ENCODE measurements at places on chromosomes 2 and 18.

- no peak for DNase-seq
These were observed 286.7 kb downstream of the EXOC6B start for GRCh38 chr2:72539071-72539552.

- no peak for DNase-seq
These were observed 569.9 kb upstream of the LINC00305 start for GRCh38 chr18:64718808-64719207.

- DNase-seq, result no peak
These were observed 61.4 kb downstream of the GREB1L start for GRCh38 chr18:21303445-21303844.

DNA sequence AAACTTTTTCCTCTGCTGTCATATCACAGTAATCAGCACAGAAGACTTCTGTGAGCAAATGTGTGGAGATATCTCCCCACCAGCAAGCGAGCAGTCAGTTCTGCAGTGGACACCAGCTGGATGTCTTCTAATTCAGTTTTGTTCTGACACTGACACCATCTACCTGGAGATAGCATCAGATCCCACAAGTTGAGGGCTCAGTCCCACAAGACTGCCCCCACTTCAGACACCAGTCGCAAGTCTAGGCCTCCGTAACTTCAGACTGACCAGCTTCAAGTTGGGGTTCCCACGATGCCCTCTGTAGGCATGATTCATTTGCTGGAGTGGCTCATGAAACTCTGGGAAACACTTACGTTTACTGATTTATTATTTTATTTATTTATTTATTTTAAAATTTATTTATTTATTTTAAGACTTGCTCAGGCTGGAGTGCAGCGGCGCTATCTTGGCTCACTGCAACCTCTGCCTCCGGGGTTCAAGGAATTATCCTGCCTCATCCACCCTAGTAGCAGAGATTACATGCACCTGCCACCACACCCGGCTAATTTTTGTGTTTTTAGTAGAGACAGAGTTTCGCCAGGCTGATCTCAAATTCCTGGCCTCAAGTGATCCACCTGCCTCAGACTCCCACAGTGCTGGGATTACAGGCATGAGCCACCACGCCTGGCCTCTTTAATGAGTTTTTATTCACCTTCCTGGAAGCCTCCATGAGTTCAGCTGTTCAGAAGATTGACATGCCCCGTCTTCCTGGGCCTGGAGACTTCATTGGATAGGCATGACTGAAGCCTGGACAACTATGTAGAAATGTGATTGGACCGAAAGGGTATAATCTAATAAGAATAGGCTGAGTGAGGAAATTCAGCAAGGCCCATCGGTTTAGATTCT, 55.7 kb downstream of the PAPOLG start:
- no peak for DNase-seq

- DNase-seq, result no peak
These were observed 297.0 kb upstream of the NXPH2 start for GRCh38 chr2:139077099-139077737.

- no peak for DNase-seq
These were observed 100.0 kb downstream of the WDSUB1 start for GRCh38 chr2:159186462-159186861.

Measured in activated naive CD4-positive, alpha-beta T cell (primary cell).